Endodermal cell (in vitro differentiated cells): ENCODE measurements at places on chromosomes 6 and 20.

DNA sequence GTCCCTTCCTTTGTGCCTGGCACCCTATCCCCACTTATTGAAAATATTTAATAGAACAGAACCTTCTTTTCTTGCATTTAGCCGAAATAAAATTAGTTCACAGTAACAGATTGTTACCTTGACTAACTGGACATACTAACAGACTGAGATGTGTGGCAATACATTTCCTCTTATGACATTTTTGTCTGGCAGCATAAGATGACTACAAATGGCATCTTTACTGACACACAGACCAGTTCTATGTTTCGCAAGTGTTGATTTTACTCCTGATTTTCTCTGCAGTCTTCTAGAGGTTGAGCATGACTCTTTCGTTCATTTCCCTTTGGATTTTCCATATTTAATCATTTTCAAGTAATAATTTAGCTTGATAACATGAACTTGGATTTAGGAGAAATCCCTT lies 474.6 kb downstream of the CBLN4 start:
- no peak for DNase-seq

- DNase-seq = peak; percentile 41
Measured at GRCh38 chr20:35981969-35982368, 13.6 kb downstream of the CNBD2 start.

DNA sequence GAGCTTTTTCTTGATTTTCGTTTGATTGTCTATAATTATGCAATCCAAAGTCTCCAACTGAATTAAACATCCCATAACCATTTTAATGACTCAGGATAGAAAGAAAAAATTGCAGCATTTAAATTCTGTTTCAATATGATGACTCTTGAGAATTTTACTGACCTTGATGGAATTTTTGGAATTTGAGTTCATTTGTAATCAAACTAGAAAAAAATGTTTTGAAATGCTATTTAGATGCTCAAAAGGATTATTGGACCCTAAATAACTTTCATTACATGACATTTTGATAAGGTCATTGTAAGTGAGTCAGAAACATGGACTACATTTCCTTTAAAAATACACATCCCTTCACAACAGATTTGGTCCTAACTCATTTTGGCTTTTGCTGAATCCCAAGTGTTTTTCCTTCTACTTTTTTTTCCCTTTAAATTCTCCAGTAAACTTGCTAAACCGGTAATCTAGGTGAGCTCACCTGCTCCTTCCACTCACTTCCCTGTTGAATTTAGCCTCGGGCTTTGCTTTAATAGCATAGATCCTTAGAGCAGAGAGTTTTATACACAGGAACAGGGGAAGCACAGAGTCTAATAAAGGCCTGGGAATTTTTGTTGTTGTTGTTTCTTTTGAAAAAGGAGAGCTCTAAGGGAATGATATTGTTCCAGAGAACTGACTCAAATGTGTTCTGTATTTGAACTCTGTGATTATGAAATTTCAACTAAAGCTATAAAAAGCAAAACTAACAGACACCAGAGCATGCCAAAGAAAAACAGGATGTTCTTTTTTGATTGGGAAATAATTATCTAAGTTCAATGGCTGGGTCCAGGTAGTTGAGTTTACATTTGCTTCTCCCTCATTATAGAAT lies 1088.2 kb upstream of the CITED2 start:
- no peak for DNase-seq

DNA sequence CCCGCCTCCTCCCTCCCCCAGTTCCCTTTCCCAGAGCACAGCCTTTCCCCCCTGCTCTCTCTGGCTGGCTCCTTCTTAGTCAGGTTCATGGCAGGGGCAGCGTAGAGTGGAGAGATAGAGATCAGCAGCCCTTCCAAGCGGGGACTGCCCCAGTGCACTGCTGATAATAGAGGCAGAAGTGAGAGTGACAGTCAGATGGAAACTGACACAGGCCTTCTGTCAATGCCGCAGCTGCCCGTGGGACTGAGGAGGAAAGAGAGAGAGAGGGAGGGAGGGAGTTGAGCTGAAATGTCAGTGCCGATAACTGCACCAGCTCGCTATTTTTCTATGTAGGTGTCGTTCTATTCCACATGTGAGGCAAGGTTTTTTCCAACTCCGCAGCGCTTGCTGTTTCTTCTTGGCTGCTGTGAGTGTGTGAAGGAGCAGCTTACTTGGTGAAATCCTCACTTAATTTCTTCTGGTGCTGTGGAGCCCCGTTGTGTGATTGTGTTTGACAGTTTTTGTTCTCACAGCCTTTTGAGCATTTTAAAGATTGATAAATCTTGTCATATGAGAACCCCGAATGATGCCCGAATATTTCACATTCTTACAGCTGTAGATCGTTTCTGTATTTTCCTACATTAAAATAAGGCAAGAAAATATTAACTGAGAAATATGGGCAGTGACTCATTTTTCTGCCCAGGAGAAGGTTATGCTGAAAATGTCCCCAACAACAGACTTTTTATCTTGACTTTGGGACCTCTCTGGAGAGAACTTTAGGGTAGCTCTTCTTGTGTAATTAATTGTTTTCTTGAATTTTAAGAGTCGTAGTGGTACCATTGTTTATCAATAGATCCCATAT lies 386.4 kb upstream of the MMS22L start:
- DNase-seq = peak; percentile 77

DNA sequence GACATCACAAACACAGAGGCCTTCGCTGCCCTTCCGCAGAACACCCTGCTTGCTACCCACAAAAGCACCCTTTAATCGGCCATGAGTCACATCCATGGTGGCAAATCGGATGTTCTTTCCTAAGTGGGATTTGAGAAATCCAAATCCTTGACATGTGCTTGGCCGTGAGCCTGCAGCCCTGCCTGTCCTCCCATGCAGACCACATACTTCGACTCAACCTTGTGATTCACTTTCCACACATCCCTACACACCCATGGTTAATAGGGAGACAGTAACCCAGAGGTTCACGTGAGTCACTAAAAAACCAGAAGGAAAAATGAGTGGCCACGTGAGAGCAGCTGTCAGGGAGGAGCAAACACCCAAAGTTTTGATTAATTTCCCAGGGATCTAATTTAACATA lies 19.4 kb downstream of the RAMACL start:
- no peak for DNase-seq

DNA sequence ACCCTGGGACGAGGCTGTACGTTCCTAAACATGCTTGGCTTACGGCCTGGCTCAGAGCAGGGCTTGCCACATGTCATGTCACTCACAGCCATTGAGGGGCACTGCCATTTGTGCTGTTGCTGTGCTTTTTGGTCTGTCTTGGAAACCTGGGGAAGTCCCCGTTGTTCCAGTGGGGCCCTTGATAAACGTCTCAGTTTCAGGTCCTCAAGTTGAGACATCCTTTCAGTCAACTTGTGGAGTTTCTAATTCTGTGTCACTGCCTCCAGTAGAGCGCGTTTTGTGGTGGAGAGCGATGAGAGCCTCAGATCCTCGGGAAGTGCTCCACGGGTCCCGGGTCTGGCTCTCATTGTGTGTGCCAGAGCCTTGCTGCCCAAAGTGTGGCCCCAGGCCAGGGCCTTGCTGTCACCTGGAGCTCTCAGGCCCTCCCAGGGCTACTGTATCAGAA lies 43.0 kb upstream of the CCR6 start:
- no peak for DNase-seq

DNA sequence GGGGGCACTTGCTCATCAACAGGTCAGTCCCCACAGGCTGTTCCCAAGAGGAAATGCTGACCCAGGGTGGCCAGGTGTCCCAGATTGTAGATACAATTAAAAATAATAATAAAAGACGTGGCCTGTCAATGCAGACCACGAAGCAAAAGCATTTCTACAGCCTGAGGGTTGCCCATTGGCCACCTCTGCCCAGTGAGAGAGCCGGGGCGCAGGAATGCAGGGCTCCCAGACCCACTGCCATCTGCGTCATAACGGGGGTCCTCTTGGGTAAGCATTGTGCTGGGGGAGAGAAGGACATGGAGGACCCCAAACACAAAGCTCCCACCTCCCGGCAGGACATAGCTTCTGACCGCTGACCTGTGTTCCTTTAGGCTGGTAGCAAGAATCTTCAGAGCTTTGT lies 22.9 kb upstream of the AFDN start:
- DNase-seq = no peak

GRCh38 chr20:15756754-15757115 lies 816.5 kb downstream of the KIF16B start:
- DNase-seq = no peak

DNA sequence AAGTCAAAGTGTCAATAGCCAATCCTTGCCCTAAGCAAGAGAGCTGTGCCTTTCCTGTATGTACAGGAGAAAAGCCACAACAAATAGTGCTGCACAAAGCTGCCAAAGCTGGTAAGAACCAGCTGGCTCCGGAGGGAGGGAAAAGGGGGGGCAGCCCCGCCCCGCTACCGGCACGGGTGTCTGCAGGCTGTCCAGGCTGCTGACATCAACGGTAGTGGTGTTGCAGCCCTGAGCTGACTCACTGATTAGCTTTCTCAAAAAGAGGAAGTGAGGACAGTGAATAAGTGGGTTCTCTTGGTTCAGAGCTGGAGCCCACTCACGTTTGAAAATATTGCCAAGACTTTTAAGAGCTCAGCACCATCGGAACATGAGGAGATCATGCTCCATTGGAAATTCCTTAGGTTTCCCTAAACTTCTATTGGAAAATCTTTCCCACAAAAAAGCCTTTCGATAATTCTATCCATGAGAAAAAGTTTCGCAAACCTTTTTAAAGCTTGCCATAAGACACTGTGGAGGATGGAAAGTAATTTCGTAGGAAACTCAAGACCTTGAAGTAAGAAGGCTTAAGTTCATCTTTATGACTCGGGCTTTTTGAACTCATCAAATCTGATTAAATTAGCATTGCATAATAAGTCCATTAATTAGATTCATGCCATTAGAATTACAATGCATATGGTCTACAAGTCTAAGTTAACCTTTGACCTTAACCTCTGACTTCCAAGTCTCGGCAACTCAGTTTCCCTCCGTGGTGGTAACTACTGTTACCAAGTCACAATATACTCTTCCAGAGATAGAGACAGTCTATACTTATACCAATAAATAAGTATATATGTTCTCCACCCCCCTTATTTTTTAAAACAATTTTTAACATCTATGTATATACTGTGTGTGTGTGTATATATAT lies 67.0 kb downstream of the TNFRSF21 start:
- no peak for DNase-seq

DNA sequence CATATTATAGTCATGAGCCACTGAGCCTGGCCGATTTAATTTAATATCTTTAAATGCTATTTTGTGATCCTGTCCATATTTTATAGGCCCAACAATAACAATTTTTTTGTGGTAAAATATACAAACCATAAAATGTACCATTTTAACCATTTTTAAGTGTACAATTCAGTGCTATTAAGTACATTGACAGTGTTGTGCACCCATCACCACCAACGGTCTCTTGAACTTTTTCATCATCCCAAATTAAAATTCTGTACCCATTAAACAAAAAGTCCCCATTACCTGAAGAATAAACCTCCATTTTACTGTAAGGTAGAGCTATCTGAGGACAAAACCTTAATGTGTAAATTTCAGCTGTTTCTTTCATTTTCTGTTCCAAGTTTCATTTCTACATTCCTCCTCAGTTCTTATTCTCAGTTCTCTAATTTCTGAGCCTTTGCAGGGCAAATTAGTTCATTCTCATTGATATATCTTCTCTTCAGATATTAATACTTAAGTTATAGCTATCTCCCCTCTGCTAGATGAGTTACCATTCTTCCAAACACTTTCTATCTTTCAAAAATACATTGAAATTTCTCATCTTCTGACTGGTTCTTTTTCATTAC lies 10.3 kb downstream of the MTO1 start:
- no peak for DNase-seq

- no peak for DNase-seq
Measured at GRCh38 chr6:56593801-56594318, 48.8 kb downstream of the DST start.

DNA sequence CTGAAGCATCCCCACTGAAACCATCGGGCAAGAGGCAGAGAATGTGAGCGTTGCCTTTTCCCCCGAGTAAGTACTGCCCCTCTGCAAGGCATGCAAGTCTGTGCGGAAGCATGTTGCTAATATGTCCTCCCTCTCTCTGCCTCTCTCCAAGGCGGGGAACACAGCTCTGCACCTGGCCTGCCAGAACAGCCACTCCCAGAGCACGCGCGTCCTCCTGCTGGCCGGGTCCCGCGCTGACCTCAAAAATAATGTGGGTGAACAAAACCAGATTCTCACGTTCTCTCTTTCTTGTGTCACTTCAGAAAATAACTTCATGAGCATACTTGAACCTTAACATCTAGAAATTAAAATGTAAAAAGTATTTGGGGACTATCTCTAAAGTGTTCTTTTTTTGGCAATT lies 26.4 kb downstream of the LYRM2 start:
- DNase-seq = peak; percentile 83

DNA sequence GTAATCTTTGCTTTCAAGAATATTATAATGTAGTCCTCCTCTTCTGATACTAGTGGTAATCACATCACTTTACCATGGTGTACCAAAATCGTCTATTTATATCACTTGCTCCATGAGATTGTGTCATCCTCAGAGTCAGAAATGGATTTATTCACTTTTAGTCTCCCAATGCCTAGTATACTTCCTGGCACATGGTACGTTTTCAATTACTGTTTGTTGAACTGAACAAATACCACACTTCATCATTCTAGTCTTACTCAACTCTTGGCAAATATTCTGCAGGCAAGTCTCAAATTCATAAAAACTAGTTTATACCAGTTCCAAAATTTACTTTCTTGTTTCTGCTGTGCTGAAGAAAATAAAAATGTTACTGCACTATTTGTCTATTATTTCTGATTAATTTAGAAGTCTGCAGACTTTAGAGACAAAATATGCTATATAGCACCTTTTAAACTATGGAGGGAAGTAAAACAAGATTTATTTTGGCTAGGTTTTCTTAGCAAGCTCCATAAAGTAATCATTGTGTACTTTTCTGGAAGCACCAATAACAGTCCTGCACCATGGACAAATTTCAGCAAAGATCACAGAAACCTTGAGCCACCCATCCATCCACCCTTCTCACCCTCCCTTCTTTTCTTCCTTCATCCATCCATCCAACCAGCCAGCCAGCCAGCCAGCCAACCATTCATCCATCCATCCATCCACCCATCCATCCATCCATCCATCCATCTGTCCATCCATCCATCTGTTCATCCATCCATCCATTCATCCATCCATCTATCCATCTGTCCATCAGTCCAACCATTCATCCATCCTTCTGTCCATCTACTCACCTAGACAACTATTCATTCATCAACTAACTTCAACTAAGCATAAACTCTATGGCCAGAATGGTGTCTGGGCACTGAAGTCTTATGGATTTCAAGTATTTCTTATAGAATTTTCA lies 102.1 kb upstream of the STMND1 start:
- DNase-seq = no peak

GRCh38 chr6:149860834-149861602 lies 3.1 kb downstream of the LRP11 start:
- DNase-seq = no peak
